H1 (cell line): ENCODE measurements at places on chromosomes 7 and 10.

- DNase-seq = no peak
These were observed 61.2 kb downstream of the PRKAR2B start for GRCh38 chr7:107105591-107106245.

GRCh38 chr10:53886325-53887300, 914.4 kb downstream of the PCDH15 start:
- DNase-seq = no peak

DNA sequence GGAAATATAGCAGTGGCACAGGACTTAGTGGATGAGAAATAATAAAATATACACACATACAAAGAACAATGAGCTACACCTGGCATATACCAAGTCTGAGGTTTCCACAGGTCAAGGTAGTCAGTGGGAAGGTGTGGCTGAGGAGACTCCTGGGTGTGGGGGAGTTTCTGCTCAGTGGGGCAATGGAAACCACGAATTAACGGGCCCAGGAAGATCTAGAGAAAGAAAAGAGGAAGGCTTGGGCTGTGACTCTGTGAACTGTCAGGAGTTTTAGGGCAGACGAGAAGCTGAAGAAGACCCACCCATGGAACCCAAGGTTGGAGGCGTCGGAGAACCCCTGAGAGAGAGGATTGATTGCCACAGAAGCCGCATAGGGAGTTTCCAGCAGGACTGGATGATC, 196.5 kb downstream of the HERPUD2 start:
- DNase-seq = no peak

DNA sequence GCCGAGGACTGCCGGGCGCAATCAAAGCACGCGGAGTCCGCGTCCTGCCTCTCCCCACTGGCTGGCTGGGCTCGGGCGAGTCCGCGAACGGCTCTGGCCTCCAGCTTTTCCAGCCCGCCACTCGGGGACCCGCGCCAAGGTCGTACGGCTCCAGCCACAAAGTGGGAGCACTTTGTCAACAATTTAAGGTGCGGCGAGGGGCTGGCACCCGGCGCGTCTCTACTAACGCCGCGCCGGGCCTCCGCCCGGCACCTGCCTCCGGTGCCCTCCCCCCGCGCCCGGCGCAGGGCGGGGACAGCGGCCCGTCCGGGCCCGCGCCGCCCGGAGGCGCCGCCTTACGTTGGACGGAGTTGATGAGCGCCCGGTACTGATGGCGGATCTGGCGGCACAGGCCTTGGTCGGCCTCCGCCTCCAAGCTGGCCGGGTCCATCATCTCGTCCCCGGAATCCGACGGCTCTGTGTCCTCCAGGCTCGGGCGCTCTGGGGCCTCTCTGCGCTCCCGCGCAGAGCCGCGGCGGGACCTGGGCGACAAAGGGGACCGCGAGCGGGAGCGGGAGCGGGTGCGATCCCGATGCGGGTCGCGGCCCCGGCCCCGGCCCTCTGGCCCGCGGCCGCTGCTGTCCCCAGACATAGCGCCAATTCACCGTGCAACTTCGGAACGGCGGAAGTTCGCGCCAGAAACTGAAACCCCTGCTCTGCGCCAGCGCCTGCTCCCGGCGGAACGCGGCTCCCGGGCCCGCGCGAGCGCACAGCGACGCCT, at the start of gene NSMCE4A:
NSMCE4A (minus strand) TSS at position 683 of the 760 bp plus-strand sequence; CDS start at position 631, 52 bp downstream.
- peak; percentile 43 for DNase-seq

GRCh38 chr10:71693377-71693776, 26.2 kb downstream of the C10orf105 start:
- DNase-seq = no peak

DNA sequence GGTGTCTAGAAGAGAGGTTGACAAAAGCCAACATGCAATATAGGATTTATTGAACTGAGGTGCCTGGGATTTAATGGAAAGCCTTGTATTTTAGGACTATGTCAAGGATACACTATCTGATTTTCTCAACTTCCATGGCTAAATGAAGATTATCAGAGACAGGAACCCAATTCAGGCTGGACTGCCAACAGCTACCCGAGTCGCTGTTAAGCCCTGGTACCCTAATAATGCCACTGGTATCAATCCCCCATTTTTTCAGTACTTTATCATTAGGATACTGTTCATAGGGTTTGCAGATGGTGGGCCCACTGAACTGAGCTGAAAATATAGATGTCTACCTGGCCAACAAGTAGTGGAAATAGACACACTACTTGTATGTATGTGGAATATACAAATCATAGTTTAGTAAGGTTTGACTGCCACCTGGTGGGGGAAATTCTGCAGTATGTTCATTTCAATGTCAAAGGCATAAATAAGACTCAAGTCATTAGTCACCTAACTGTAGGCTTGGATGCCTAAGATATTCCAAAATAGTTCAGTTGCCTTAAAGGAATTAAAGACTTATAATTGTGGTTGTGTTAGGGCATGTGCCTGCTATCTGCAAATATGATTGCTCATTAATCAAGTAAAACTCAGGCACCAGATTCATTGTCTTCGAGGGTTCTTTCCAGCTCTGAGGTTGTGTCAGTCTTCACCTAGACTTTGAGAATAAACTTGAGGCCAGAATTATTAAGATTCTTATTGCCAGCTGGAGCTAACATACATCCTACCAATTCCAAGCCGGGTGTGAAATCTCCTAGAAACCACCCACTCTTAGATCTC, 34.1 kb upstream of the NOBOX start:
- DNase-seq = peak; percentile 75

- DNase-seq = no peak
These were observed 160.1 kb upstream of the AOAH start for GRCh38 chr7:36884351-36884750.

- DNase-seq = no peak
These were observed 92.8 kb downstream of the CCDC71L start for GRCh38 chr7:106568002-106568679.

- no peak for DNase-seq
These were observed 39.1 kb upstream of the CALD1 start for GRCh38 chr7:134740376-134740775.

- no peak for DNase-seq
These were observed 964.6 kb upstream of the CELF2 start for GRCh38 chr10:10053051-10053450.

- no peak for DNase-seq
These were observed 63.2 kb downstream of the KCNMA1 start for GRCh38 chr10:77574438-77574837.

- DNase-seq = no peak
These were observed 186.1 kb downstream of the PRKG1 start for GRCh38 chr10:51260376-51260775.

GRCh38 chr7:158531661-158532060, 56.0 kb downstream of the PTPRN2 start:
- no peak for DNase-seq

DNA sequence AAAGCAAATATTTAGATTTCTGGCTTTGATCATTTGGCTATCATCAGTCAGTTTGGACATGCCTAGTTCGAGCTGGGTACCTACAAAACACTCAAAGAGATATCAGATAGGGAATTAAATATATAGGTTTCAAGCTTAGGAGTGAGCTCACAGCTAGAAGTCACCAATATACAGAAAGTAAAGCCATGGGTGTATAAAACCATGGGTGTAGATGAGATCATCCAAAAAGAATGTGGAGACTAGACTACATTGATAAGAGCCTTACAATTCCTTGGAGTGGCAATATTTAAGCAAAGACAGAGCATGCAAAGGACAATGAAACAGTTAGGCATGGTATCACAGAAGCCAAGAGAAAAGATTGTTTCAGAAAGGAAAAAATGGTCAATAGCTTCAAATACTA, 7.2 kb upstream of the RALA start:
- no peak for DNase-seq

GRCh38 chr10:79023240-79024162, 45.3 kb upstream of the ZMIZ1 start:
- no peak for DNase-seq

DNA sequence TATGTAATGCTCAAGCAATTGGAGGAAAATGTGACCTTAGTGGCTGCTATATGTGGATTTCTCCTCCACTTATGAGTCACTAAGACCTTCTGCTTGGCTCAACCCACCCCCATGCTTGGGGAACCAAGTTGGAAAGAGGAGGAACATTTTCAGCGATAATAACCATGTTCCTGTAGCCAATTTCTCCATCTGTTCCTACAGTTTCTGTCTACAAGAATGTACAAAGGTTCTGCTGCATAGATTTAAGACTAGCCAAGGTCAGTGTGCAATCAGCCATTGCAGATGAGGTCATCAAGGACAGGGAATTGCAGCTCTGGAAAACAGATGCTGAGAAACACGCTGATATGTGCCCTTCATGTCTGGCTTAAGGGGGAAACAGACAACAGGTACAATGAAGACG, 5.6 kb upstream of the NRCAM start:
- DNase-seq = no peak

- no peak for DNase-seq
These were observed 1314.5 kb downstream of the XPNPEP1 start for GRCh38 chr10:108608860-108609259.

GRCh38 chr10:11473128-11473760, 138.2 kb downstream of the USP6NL start:
- DNase-seq = no peak

- no peak for DNase-seq
These were observed 183.7 kb upstream of the CDK1 start for GRCh38 chr10:60594476-60595051.

DNA sequence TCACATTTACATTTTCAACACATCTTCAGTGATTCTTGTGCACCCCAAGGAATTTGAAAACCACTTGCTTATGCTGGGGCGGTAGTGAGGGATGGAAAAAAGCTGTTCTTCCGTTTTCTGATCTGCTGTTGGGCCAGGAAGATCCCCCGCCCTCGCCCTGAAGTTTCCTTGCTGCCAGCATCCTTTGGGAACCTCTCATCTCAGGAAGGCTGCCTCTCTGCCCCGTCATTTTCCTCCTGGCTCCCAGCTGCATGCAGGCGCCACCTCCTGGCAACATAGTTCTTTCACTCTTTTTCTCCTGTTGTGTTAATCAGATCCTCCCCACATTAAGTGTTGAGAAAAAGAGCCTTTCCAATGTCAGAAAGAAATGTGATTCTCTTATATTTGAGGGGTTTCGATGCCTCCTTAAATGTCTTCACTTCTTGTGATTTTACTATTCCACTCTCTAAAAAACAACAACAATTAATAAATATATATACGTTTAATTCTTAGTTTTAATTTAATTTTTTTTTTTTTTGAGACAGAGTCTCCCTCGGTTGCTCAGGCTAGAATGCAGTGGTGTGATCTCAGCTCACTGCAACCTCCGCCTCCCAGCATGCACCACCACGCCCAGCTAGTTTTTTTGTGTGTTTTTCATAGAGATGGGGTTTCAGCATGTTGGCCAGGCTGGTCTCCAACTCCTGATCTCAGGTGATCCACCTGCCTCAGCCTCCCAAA, 122.9 kb downstream of the RALA start:
- DNase-seq = peak; percentile 68

DNA sequence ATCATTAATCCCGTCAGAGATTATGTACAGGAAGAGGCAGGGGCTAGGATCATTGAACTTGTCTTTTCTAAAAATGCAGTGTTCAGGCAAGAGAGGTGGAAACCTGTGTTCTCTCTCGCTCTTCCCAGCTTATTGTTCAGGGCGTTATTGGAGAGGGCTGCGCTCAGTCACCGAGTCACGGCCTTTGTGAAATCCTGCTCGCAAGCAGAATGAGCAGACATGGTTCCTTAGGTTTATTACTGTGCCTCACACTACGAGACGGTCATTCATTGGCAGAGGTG, 631 bp upstream of the PRKRIP1 start:
- DNase-seq = no peak

- DNase-seq = no peak
These were observed 15.8 kb downstream of the NET1 start for GRCh38 chr10:5428133-5428532.

GRCh38 chr10:101923256-101923655, 79.7 kb upstream of the KCNIP2 start:
- no peak for DNase-seq

GRCh38 chr10:59242991-59243390, 66.5 kb downstream of the PHYHIPL start:
- no peak for DNase-seq
